ENCODE measurements at places on chromosomes 5 and 9.

DNA sequence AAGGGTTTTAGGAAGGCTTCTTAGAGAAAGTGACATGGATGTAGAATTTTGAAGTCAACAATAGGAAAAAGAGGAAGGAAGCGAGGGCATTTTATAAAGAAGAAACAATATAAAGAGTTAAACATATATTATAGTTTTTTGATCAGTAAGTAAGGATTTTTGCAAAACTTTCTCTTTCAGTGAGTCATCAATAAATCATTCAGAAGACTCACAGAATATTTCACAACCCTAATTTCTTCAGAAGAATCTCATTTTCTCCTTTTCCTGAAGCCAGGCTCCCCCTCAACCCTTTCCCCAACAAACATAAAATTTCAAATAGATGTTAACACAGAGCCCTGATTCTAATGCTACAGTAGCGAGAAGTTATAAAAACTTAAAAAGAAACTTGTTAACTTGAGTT, 4.3 kb upstream of the COX7C start:
- DNase-seq, result no peak

GRCh38 chr5:65856520-65856919, 69.9 kb upstream of the ERBIN start:
- no peak for DNase-seq

DNA sequence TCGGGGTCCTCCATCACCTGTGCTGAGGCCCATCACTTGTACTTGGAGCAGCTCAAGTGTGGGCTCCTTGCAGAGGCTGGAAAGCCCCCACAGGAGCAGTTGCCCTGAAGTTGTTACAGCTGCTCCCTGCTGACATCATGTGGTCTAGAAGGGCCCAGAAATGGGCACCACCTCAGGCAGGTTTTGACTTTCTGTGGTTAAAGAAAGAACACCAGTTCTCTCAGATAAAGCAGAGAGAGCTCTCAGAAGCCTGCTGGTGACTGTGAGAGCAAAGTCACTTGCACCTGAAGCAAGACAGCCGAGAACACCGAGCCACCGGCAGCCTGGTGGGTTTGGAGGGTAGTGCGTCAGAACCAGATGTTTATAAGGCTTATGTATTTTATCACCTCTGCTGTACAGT, 70.4 kb downstream of the MVB12B start:
- no peak for DNase-seq

- DNase-seq, result no peak
These were observed 1606.2 kb upstream of the NUDT12 start for GRCh38 chr5:105168806-105169205.

DNA sequence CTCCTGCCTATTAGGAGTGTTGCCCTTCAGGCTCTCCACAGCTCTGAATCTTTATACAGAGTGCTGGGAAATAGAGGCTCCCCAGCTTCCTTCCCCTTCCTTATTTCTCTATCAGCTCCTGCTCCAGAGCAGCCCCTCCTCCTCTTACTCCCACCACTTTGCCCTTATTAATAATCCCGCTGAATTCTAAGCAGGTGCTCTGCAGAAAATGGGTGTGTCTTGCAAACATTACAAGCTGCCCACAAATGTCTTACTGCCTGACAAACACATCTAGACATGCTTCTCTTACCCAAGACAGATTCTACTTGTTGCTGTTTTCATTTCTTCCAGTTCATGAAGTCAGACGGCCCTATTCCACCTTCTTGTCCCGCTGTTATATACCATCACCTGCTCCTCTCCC, 6.4 kb downstream of the PHF24 start:
- DNase-seq, result no peak

DNA sequence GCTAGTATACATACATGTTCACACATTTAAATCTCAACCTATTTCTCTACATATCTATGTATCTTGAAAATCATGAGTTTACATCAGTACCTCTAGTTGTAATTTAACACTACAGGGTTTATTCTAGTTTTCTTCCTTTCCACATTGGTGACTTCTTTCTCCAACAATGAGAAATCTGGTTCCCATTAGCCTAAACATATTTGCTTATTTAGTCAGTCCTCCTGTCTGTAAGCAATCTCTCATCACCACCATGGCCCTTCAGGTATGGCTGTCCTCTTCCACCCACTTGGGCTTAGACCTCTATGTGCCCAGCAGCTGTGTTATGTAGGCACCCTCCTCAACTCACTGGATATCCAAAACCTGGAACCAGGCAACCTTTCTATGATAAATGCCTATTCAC, 8.0 kb upstream of the SPATA31D1 start:
- no peak for DNase-seq

- DNase-seq, result peak; percentile 56
These were observed 101.7 kb downstream of the ARRDC3 start for GRCh38 chr5:91281401-91281800.

DNA sequence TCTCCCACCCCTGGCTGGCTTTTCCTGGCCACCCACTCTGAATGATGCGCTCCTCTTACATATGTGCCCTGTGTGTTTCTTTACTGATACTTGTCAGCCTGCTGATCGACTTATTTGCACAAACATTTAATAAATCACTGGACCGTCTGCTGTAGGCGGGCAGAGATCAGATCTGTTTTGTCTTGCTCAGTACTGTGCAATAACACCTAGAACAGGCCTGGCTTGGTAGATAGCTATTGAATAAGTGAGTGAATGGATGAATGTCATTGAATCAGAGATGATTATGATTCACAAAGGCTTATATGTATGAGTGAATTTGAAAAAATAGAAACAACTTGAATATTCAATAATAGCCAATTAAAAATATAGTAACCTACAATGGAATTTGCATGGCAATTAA, 165.1 kb downstream of the RGS3 start:
- no peak for DNase-seq

DNA sequence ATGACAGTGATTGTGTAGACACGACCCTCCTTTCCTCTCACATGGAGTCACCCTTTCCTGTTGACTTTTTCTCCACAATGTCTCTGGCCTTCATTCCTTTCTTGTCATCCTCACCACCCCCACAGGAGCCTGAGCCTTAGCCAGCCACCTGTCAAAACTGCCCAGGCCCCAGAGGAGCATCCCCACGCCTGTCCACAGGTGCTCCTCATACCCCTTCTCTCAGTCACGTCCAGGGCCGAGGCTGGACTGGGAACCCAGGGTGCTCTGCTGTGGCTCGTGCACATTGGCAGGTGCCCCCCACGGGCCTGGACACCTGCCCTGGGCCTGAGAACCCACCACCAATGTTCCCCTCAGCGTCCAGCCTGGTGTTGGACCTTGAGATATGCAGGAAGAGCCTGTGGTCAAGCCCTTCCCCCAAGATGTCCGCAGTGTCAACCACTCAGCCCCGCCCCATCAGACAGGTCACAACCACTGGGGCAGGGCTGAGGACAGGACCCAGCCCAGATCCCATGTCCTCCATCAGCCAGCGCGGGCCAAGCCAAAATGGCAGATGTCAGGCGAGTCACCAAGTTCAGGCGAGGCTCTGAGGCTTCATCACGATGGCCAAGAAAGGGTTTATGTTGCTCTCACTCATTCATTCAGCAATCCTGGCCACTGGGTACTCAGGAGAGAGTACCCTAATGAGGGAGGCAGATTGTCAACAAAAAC, 65.8 kb upstream of the STXBP1 start:
- DNase-seq, result no peak
